Cardiac muscle cell (in vitro differentiated cells and primary cell): ENCODE measurements at places on chromosomes 13 and 19.

DNA sequence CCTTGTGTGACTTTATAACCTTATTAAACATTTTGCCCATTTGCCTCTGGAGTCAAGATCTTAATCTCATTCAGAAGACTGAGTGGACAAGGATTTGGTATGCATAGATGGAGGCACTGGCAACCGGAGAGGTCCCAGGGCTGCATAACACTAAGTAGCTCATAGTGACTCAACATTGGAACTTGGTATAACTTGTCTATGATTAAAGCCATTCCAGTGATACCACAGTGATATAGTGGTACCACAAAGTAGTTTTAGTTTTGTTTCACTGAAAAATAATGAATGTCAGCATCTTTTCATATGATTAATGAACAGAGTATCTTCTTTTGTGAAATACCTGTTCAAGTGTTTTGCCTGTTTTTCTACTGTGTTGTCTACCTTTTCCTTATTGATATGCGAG is 26.4 kb downstream of the CDK8 start:
- DNase-seq, result peak; percentile 9
- H3K27ac ChIP-seq, result no peak overlapping the region
- H3K27me3 ChIP-seq, result no peaks in the 10 kb centered on the region
- H3K36me3 ChIP-seq, result no peaks in the 10 kb centered on the region
- no peaks in the 10 kb centered on the region for H3K4me1 ChIP-seq

- no peak for DNase-seq
- peaks cover 5% of the 10 kb centered on the region for H3K27me3 ChIP-seq
- no peak overlapping the region for H3K4me3 ChIP-seq
- H3K27ac ChIP-seq, result no peak overlapping the region
- H3K4me1 ChIP-seq, result no peaks in the 10 kb centered on the region
Observed at GRCh38 chr13:28049215-28049614, 51.2 kb downstream of the FLT3 start.

DNA sequence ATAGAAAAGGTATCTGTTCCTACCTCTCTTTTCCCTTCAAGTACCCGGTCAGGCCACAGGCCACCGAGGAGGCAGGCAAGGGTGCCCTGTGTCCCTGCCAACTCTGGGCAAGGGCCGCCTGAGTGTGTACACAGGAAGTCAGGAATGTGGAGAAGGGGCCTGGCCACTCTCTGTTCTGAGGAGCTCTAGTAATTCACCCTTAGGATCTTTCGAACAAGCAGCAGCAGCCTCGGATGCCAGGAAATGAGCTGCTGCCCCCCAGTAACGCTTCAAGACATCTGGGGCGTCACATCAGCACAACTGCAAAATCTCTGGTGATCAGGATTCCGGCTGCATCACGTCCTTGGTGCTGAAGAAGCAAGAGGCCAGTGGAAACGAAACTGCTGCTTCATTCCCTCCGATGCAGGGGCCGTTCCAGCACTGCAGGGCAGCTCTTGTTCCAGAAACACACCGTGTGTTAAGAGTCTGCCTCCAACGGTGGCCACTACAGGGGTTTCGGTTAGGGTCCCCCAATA is 2.0 kb downstream of the RAB20 start:
- no peak overlapping the region for H3K27ac ChIP-seq
- H3K4me3 ChIP-seq, result no peak overlapping the region
- H3K4me1 ChIP-seq, result peaks cover 8% of the 10 kb centered on the region
- DNase-seq, result peak; percentile 30
- no peaks in the 10 kb centered on the region for H3K27me3 ChIP-seq
- H3K36me3 ChIP-seq, result no peaks in the 10 kb centered on the region

- peak overlapping the region; percentile 99 for H3K27ac ChIP-seq
- H3K36me3 ChIP-seq, result no peaks in the 10 kb centered on the region
- no peak overlapping the region for H3K4me3 ChIP-seq
- H3K27me3 ChIP-seq, result no peaks in the 10 kb centered on the region
- DNase-seq, result peak; percentile 93
- H3K4me1 ChIP-seq, result peaks cover 51% of the 10 kb centered on the region
Observed at GRCh38 chr13:112722433-112723263, 32.8 kb downstream of the ATP11A start.

- DNase-seq, result no peak
- no peak overlapping the region for H3K4me3 ChIP-seq
- no peak overlapping the region for H3K27ac ChIP-seq
- no peaks in the 10 kb centered on the region for H3K27me3 ChIP-seq
Observed at GRCh38 chr13:111265701-111266035, 54.8 kb upstream of the TEX29 start.

- no peaks in the 10 kb centered on the region for H3K27me3 ChIP-seq
- no peaks in the 10 kb centered on the region for H3K4me1 ChIP-seq
- no peak for DNase-seq
Observed at GRCh38 chr13:32009362-32009761, 22.2 kb upstream of the FRY start.

DNA sequence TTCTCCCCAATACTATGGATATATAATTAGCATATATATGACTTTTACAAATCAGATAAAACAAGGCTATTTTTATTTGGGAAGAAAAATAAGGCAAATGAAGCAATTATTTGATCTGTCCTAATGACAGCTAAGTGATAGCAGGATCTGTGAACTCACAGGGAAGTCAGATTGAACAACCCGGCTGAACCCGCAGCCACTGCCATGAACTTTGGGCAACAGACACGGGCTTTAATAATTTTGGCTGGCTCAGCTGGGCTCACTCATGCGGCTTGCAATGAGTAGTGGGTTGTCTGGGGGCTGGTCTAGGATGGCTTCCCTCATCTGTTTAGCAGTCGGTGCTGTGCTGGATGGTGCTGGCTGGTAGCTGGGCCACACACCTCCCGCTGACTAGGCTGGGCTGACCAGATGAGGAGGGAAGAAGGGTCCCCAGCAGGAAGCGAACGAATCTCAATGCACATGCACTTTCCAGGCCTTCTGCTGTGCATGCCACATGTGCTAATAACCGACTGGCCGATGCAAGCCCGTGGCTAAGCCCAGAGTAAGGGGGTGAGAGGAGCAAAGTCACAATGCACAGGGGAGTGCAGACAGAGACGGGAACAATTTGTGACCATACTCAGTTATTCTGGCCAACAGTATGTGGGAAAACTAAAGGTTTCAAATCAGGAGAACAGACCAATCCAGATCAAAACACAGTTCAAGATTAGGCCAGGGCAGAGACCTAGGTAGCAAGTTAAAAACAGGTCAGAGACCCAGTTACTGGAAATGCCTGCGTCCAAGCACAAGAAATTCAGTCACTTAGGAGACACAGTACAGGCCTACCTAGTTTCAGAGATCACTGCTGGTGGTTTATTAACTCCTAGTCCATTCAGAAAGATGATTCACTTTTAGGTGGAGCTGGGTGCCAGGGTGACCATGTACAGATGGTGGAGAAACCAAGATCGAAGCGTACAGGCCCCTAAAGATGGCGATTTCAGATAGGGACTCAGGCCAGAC is 22.3 kb downstream of the CRYL1 start:
- no peak for DNase-seq
- no peak overlapping the region for H3K27ac ChIP-seq
- H3K4me1 ChIP-seq, result no peaks in the 10 kb centered on the region
- no peak overlapping the region for H3K4me3 ChIP-seq

DNA sequence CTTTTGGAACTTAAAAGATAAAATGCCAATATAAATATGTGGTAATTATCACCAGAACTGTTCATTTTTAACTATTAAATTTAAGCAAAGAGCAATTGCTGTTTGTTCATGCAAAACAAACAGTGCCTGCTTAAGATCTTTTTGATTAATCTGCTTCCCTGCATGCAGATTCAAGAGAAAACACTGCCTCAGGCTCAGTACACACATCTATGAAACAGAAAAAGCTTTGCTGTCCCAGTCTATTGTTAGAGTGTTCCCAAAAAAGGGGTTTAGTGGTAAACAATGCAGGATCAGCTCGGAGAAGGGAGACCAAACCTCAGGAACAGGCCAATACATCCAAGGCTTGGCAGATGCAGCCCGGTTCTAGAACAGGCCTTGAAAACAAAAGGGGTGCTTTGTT is 49.3 kb upstream of the TDRD3 start:
- H3K27ac ChIP-seq, result no peak overlapping the region
- no peaks in the 10 kb centered on the region for H3K27me3 ChIP-seq
- H3K4me1 ChIP-seq, result no peaks in the 10 kb centered on the region

GRCh38 chr13:22893204-22893603 is 287.6 kb upstream of the SGCG start:
- no peaks in the 10 kb centered on the region for H3K36me3 ChIP-seq
- H3K4me3 ChIP-seq, result no peak overlapping the region
- no peak for DNase-seq
- H3K27ac ChIP-seq, result no peak overlapping the region
- H3K4me1 ChIP-seq, result no peaks in the 10 kb centered on the region
- H3K27me3 ChIP-seq, result no peaks in the 10 kb centered on the region

GRCh38 chr19:41590936-41591335 is 15.0 kb downstream of the CEACAM21 start:
- H3K27ac ChIP-seq, result no peak overlapping the region
- no peaks in the 10 kb centered on the region for H3K4me1 ChIP-seq
- no peak for DNase-seq
- H3K4me3 ChIP-seq, result no peak overlapping the region
- H3K36me3 ChIP-seq, result no peaks in the 10 kb centered on the region

DNA sequence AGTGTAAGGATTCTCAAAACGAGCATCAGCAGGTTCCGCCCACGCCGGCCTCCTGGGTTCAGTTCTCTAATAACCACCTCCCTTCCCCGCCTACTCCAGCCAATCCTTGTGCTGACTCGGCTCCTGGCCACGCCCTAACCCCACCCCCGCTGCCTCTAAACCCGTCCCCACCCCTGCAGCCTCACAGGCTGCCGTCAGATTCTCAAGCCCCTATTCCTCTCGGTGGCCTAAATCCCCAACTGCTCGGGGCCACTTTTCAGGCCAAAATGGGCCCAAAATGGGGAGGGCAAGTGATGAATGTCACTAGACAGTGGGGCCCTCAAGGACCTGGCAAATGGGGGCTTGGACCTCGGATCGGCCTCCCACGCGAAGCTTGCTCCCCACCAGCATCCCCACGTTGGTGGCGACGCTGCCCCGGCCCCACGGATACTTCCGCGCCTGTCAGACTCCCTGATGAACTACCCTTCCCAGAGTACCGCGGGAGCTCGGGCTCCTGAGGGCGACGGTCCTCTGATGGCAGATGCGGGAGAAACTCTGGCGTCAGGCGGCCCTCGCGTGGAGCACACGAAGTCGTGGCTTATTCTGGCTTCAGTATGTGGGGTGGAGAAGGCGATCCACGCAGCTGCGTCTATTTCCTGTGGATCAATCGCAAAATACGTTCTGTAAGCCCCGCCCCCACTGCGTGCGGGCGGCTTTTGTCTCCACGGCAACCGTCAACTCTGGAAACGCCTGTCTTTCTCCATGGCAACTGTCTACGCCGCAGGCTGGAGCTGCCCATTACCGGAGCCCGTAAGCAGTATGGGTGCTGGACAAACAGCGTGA is 24.8 kb downstream of the ZNF473 start:
- no peaks in the 10 kb centered on the region for H3K27me3 ChIP-seq
- peak; percentile 70 for DNase-seq
- no peaks in the 10 kb centered on the region for H3K4me1 ChIP-seq
- peak overlapping the region; percentile 41 for H3K4me3 ChIP-seq

DNA sequence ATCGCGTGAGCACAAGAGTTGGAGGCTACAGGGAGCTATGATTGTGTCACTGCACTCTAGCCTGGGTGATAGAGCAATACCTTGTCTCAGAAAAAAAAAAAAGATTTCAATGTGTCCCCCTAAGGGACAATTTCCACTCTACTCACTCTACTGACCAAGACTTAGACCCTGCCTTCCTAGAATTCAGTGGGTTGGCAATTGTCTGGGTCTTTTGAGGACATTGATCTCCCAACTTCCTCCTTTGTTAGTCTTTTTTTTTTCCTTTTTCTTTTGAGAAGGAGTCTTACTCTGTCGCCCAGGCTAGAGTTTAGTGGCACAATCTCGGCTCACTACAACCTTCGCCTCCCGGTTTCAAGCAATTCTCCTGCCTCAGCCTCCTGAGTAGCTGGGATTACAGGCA is 2.2 kb downstream of the SPTBN4 start:
- H3K4me3 ChIP-seq, result no peak overlapping the region
- no peaks in the 10 kb centered on the region for H3K36me3 ChIP-seq
- peaks cover 5% of the 10 kb centered on the region for H3K4me1 ChIP-seq
- peaks cover 34% of the 10 kb centered on the region for H3K27me3 ChIP-seq

DNA sequence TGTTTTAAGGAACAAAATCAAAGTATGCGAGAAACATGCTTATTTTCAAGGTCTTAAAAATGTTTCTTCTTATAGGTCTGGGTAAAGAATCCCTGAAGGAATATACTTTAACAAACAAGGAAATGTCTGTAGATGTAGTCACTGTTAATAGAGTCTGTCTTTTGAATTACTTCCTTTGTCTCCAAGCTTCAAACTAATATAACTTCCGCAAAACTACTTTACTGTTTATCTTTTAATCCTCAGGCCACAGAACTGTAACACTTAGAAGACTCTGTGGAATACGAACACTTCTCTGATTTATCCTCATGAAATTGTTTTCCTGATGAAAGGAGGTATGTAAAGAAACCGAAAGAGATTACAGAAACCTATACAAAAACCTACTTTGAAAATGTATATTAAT is 316.0 kb downstream of the PCDH9 start:
- H3K36me3 ChIP-seq, result no peaks in the 10 kb centered on the region
- no peak overlapping the region for H3K27ac ChIP-seq
- no peak for DNase-seq
- H3K4me1 ChIP-seq, result no peaks in the 10 kb centered on the region
- no peaks in the 10 kb centered on the region for H3K27me3 ChIP-seq

DNA sequence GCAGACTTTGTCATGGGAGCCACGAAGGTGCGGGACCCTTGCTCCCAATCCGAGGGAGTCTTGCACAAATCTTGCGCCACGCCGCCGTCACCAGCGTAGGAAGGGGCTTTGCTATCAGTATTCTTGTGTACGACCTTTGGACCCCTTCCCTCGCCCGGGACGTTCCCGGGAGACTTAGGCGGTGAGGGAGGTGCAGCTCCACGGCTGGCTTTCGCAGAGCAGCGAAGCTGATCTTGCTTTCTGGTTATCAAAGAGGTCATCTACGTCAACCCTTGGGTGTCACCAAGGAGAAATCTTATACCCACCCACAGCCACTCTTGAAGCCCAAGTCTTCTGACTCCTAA is 583 bp downstream of the TECR start:
- no peaks in the 10 kb centered on the region for H3K36me3 ChIP-seq
- peak overlapping the region; percentile 63 for H3K4me3 ChIP-seq
- H3K27ac ChIP-seq, result peak overlapping the region; percentile 67
- no peaks in the 10 kb centered on the region for H3K27me3 ChIP-seq

DNA sequence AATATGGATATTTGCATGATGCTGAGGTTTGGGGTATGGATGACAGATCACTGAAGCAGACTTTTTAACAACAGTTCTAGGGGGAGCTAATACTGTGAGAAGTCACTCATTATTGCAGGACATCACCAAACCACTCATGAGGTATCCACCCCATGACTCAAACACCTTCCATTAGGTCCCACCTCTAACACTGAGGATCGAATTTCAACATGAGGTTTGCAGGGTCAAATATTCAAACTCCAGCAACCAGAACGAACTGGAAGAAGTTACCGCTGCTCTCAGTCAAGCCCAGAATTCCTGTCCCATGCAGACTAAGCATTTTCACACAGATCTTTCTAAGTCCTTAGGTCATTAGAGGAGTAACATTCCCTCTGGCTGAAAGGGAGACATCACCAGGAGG is 758.9 kb downstream of the UQCRFS1 start:
- no peaks in the 10 kb centered on the region for H3K4me1 ChIP-seq
- no peaks in the 10 kb centered on the region for H3K36me3 ChIP-seq
- H3K27ac ChIP-seq, result no peak overlapping the region
